ENCODE measurements at places on chromosomes 6 and 20.

DNA sequence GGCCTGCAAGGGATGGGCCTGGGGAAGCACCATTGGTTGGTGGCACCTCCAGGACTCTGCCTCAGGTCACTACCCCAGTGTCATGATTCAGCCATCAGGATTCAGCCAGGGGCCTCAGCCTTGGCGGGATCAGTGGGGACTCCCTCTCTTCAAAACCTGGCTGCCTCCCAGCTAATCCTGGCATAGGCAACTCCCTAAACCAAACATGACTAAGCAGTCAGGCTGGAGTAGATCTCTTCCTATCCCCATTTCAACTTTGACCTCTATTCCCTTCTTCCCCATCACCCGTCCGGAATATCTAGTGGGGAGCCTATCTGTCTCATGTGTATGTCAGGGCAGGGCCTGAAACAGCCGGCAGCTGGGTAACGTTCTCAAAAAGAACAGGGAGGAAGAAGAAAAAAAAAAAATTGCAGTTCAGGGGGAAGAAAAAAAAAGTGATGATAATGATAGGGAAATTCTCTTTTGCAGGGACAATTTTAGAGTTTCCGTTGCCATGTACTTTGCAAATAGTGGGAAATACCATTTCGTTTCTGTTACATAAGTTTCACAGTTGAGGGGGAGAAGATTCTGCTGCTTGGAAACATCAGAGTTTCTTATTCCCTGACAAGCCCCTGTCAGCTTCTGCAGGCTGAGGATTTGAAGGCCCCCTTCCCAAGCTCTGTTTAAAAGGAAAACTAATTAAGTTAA lies 4.1 kb upstream of the PREX1 start:
- no peak for DNase-seq

- no peak for DNase-seq
Observed at GRCh38 chr6:28263922-28264321, 3.0 kb upstream of the ZSCAN26 start.

DNA sequence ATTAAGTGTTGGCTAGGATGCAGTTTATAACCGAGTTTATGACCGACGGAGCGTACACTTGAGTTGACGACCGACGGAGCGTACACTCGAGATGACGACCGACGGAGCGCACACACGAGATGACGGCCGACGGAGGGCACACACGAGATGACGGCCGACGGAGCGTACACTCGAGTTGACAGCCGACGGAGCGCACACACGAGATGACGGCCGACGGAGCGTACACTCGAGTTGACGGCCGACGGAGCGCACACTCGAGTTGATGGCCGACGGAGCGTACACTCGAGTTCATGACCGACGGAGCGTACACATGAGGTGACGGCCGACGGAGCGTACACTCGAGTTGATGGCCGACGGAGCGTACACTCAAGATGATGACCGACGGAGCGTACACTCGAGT lies 119.8 kb downstream of the HUS1B start:
- no peak for DNase-seq

DNA sequence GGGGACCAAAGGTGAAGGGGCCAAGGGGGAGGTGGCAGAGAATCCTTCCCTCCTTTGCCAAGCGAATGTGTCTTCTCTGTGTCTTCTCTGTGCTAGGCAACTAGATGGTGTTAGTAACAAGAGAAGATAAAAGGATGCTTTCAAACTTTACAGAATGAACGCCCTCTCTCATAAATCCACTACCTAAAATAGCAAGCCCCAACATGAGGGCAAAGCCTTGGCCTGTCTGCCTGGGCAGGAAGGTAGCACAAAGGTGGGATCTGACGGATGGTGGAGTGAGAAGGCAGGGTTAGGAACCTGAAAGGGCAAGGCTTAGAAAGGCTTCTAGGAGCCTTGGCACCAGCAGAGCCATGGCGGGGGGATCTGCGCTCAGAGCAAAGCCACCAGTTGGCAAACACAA lies 13.6 kb upstream of the TGM3 start:
- no peak for DNase-seq

GRCh38 chr6:17610835-17611234 lies 10.7 kb downstream of the FAM8A1 start:
- no peak for DNase-seq
